ENCODE measurements at places on chromosomes 2 and 18.

GRCh38 chr18:35267161-35267651 is 22.8 kb downstream of the ZSCAN30 start:
- DNase-seq = peak; percentile 55

- no peak for DNase-seq
Observed at GRCh38 chr18:53911200-53911599, 313.3 kb downstream of the MBD2 start.

DNA sequence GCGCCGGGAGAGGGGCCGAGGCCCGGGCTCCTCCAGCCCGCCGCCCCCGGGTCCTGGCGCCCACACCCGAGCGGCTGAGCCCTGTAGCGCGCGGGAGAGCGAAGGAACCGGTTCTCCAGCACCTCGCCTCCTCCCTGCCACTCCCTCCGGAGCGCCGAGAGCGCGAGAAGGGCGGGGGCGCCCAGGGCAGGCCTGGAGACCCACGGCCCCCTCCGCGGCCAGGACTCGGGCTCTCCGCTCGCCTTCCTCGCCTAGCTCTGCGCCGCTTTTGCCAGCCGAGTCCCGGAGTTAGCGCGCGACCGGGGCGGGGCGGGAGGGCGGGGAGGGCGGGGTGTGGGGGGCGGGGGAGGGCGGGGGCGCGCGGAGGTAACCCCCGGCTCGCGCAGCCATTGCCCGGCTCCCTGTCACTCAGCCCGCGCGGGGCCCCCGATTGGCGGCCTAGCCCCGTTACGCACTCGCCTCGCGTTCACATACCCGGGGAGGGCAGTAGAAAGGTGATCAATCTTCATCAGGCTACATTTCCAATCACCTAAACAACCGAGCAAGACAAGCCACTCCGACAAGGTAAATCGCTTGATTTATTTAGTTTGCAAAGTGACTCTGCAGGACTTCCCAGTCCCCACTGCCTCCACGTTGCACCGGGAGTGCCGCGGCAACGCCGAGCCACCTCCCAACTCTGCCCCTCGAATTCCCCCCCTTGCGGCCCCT is at the start of gene OTX1:
Gene OTX1 (plus strand): TSS at position 497 of the 708 bp plus-strand sequence. CDS start 2,161 bp downstream, outside the sequence.
- no peak for DNase-seq

- no peak for DNase-seq
Observed at GRCh38 chr2:144230448-144231085, 289.4 kb downstream of the ZEB2 start.

- DNase-seq = no peak
Observed at GRCh38 chr2:143177096-143177786, 48.0 kb downstream of the ARHGAP15 start.

- DNase-seq = no peak
Observed at GRCh38 chr2:121078899-121079298, 206.1 kb downstream of the TFCP2L1 start.

- DNase-seq = no peak
Observed at GRCh38 chr2:196891136-196891535, 35.4 kb downstream of the PGAP1 start.

- no peak for DNase-seq
Observed at GRCh38 chr2:128490881-128491691, 172.4 kb upstream of the HS6ST1 start.

GRCh38 chr2:43421194-43421593 is 174.6 kb downstream of the THADA start:
- DNase-seq = no peak

DNA sequence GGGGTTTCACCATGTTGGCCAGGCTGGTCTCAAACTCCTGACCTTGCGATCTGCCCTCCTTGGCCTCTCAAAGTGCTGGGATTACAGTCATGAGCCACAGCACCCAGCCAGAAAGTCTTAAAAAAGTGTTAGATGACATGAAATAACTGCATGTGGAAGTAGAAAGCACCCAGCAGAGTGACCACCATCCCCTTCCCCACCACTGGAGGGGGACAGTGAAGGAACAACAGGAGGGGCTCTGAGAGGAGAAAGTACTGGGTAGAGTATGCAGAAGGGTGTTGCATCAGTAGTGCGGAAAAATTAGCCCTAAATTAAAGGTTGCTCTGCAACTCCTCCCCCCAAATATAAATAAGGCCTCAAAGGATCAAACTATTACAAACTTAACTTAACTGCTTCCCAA is 230.5 kb downstream of the ZNF521 start:
- DNase-seq = no peak

- DNase-seq = no peak
Observed at GRCh38 chr18:3162181-3162580, 57.6 kb downstream of the MYOM1 start.

DNA sequence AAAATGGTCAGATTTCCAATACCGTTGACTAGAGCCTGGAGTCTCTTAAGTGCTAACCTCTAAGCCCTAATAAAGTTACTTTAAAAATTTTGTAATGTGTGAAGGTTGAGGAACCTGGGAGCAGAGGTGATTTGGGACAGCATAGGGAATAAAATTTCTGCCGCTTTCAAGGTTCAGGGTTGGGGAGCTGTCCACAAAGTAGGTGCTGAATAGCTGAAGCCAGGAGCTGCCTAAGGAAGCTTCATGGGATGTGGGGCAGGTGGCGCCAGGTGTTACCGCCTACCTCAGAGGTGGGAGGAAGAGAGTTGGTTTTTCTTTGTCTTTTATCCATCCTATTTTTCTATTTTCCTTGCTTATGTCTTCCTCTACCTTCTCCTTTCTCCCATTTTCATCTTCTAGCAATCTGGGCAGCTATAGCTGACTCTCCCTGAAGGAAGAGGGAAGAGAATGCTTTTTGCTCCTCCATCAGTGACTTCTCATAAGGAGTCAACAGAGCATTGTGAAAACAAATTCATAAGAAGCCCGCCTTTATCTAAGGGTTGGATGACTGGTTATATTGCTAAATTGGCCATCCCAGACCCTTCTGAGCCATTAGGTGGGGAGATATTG is 178.7 kb downstream of the CLIP4 start:
- no peak for DNase-seq

DNA sequence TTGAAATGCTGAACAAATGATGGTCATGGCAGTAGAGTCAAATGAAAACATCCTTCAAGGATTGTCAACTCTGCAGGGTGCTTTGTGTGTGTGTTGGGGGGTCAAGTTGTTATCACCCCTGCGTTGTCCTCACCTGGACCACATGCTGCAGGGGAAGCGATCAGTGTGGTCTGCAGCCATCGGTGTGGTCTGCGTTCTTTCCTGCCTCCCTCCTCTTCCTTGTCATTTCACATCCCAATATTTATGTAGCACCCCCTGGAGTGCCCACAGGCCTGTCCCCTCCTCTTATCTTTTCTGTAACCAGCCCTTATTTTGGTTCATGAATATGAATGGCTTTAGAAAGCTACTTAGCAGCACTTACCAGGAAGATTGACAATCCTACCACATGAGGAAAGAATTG is 38.9 kb downstream of the UGP2 start:
- DNase-seq = no peak

GRCh38 chr2:74001121-74001520 is 16.4 kb downstream of the TET3 start:
- DNase-seq = no peak

GRCh38 chr2:222943820-222944219 is 83.0 kb downstream of the ACSL3 start:
- no peak for DNase-seq

DNA sequence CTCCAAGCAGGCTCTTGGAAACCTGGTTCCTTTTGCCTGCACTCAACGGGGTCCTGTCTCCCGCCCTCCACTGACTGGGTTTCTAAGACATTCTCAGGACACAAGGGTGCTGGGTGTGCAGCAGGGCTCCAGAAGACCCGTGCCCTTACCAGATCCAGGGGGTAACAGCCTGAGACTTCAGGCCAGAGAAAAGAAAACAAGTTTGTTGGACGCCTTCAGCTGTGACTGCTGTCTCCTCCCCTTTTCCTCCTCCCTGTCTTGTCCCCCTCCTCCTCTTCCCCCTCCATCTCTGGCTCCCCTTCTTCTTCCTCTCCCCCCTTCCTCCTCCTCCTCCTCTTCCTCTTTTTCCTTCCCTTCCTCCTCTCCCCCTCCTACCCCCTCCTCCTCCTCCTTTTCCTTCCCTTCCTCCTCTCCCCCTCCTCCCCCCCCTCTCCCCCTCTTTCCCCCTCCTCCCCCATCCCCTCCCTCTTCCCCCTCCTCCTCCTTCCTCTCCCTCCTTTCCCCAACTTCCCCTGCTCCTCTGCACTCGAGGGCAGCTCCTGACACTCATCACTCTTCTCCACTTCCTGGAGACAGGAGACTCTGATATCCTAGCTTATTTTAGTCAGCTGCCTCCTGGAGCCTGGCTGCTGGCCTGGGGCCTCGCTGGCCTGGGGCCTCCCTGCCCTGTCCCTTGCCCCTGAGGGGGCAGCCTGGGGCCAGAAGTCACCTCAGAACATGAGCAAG is 12.4 kb downstream of the ADRA2B start:
- DNase-seq = no peak

DNA sequence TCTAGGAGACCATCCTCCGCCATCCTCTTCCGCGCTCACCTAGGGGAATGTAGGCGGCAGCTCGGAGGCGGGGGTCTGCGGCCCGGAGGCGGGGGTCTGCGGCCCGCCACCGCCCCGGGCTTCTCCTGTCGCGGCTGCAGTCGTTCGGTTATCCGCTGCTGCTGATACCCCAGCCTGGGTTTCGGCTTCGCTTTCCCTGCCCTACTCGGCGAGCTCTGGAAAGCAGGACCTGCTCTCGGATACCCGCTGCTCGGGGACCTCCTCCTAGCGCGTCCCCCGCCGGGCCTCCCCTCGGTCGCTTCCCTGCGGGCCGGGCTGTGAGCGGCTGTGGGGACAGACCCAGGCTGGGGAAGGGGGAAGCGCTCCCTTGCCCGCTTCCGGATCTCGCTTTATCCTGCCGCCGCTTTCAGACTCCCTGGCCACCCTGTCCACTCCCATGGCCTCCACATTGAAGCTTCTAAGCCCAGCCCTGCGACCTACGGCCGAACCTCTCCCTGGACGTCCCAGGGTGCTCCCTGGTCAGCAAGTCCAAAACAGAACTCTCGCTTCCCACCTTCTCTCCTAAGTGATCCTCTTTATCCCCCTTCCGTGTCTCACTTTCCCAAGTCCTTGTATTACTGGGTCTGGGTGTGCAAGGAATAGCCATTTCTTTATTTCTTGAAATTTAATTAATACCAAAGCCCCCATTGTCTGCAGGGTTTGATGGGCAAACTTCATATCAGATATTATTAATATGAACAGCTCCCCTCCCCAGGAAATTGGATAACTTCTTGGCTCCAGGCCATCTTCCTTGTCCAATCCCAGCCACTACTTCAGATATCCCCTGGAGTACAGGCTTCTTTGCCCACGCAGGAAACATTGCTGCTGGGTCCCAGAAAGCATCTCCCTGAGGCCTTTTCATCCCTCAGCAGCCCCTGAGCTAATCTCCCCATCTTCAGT is 769 bp downstream of the FKBP1B start:
- no peak for DNase-seq

GRCh38 chr2:174121175-174121574 is 127.2 kb downstream of the OLA1 start:
- no peak for DNase-seq

- no peak for DNase-seq
Observed at GRCh38 chr2:126227250-126227649, 428.7 kb upstream of the GYPC start.

GRCh38 chr2:33110461-33110860 is 163.7 kb downstream of the LTBP1 start:
- DNase-seq = no peak

GRCh38 chr2:238220274-238220891 is 16.9 kb upstream of the ILKAP start:
- DNase-seq = no peak

- no peak for DNase-seq
Observed at GRCh38 chr2:215906458-215906857, 106.9 kb downstream of the MREG start.

DNA sequence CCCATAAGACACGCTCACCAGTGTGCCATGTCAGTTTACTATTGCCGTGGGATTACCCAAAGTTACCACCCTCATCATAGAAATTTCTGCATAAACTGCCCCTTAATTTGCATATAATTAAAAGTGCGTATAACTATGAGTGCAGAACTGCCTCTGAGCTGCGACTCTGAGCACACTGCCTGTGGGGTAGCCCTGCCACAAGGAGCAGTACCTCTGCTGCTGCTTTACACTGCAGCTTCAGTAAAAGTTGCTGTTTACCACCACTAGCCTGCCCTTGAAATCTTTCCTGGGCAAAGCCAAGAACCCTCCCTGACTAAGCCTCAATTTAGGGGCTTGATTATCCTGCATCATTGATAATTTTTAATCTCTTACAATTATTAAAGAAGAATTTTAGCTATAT is 213.9 kb upstream of the MAP2 start:
- no peak for DNase-seq

DNA sequence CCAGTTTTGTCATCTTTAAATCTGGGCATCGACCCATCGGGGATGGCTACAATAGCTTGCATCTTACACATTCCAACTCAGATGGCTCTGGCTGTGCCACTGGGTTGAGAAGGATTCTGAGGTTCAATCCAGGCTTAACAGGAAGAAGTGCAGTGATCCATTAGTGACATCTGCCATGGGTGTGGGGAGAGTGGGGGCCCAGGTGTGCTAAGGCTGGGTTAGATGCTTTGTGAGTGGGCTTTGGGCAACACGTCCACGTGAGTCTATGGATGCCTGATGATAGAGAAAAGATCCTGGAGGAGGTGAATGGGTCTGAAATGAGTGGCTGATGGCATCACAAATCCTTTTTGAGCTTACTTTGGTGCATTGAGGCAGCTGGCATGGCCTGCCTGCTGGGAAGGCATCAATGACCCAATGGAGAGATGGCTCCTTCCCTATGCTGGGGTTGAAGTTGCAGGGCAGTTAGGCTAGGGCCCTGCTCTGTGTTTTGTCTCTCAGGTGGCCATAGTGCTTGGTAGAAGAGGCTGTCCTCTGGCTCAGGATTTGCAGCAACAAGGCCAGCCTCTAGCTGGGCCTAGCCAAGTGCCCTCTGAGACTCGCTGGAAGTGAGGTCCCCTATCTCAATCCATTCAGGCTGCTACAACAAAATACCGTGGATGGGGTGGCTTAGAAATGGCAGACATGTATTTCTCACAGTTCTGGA is 56.7 kb downstream of the HS1BP3 start:
- DNase-seq = no peak

DNA sequence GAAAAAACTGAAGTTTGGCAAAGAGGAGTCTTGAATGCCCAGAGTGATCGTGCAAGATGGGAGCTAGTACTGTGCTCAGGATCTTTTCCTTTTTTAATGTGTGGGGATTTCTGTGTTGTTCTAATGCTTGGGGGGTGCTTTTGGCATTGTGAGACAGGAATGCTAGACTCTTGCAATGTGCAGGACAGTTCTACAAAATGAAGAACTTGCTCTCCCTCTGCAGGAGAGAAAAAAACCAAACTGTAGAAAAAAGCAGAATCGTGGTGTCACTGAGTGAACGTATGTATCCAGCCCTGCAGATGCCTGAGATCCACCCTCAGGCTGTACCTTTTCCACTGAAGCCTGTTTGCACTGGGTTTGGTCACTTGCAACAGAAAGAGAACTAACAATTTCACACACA is 12.1 kb upstream of the TTC39C start:
- DNase-seq = no peak

GRCh38 chr2:142975239-142975638 is 97.8 kb downstream of the KYNU start:
- DNase-seq = no peak

All from stimulated activated CD8-positive, alpha-beta memory T cell treated with anti-CD3 and anti-CD28 coated beads, Interleukin-15, amount 100 ng/mL, for 1 hour (primary cell).